Heart left ventricle (tissue), 16 donors: ENCODE measurements at places on chromosomes 6 and 20. TPM values are rescaled to one million over a fixed set of nuclear protein-coding genes. Genes with fewer than 3 reads are reported as not detected.
A peak's percentile ranks its signal among the peaks of the same experiment; 100 is the strongest.

GRCh38 chr6:159762681-159763293 lies 942 bp downstream of the ACAT2 start:
- H3K4me1 ChIP-seq: peaks cover 6% of the 10 kb centered on the region
- H3K27ac ChIP-seq: peak overlapping the region; percentile 99
- H3K4me3 ChIP-seq: peak overlapping the region; percentile 92
- no peak for DNase-seq

CST4 gene
- not detected for total RNA-seq

MPIG6B gene
- 0.34 TPM for total RNA-seq

CAPN11 gene
- 0.23 TPM for total RNA-seq
